Left ventricle myocardium superior (tissue), 1 donor: ENCODE measurements at places on chromosomes 11 and 22. TPM values are rescaled to one million over a fixed set of nuclear protein-coding genes. Genes with fewer than 3 reads are reported as not detected.

Gene APOBEC3H
- total RNA-seq = 0.40 TPM

DNA sequence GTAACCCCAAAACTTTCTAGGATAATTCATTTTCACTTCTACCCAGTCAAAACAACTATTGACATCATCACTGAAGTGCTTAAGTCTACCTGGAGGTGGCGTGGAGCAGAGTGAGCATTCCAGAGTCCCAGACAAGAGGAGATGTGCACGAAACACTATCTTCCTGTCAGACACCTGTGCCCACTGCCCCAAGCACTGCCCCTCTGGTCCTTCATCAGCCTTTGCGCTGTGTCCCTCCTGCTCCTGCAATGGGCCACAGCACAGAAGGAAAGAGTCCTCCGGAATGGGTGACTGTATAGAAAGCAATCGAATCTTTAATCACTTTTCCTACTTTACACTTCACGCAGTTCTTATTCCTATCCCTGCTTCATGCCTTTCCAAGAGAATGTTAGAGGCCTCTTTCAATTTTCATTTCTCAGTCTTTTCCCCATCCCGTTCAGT, 512 bp upstream of the GRIA4 start:
- no peak for DNase-seq

GRCh38 chr22:41001722-41002122, 50.5 kb downstream of the RBX1 start:
- DNase-seq = no peak

GRCh38 chr22:22825213-22825593, 62.4 kb upstream of the IGLL5 start:
- no peak for DNase-seq

GRCh38 chr11:116644201-116644940, 128.4 kb downstream of the BUD13 start:
- no peak for DNase-seq

GRCh38 chr11:85385547-85385946, 241.6 kb downstream of the DLG2 start:
- no peak for DNase-seq

DNA sequence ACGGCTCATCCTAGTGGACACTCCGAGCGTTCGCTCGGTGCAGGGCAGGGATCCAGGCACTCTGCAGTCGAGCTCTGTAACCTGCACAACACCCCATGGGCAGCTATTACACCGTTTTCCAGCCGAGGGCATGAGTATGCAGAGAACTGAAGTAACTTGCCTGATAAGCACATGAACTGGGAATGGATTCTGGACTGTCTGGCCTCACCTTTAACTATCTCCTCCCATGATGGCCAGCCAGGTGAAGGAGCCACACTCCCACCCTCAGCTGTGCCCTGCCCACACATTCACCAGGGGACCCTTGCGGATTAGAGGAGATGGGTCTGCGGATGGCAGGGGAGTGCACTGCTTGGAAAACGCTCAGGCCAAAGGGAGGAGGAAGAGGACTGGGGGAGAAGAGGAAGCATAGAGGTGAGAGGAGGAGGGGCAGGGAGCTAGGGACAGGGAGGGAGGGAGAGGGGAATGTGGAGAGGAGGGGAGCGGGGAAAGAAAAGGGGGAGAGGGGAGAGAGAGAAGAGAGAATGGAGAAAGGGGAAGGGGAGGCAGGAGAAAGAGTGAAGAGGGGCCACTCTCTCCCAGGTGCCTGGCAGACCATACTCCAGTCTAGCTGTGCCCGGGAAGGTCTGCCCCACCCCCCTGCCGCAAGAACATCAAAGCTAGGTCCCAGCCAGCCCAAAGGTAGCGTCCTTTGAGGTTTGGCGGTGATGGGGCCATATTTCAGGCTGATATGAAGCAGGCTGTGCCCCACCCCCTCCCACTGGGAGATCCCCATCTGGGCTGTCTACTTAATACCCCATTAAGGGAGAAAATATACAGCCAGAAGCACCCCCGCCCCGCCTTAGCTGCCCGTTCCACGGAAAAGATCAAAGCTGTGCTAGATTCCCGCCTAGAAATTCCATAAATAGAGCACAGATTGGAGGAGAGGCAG, 33.2 kb upstream of the TCF20 start:
- DNase-seq = no peak

DNA sequence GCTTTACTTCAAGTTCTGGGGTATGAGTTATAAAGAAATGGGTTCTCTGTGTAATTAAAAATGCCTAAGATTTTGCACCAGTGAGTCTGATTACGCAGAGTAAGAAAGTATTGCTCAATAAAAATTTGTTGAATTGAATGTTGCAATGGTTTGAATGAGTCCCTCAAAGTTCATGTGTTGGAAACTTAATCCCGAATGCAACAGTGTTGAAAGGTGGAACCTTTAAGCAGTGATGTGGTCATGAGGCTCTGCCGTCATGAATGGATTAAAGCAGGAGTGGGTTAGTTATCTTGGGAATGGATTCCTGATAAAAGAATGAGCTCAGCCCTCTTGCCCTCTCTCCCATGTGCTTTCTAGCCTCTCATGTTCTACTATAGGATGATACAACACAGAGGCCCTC, 52.6 kb upstream of the SESN3 start:
- DNase-seq = no peak

DNA sequence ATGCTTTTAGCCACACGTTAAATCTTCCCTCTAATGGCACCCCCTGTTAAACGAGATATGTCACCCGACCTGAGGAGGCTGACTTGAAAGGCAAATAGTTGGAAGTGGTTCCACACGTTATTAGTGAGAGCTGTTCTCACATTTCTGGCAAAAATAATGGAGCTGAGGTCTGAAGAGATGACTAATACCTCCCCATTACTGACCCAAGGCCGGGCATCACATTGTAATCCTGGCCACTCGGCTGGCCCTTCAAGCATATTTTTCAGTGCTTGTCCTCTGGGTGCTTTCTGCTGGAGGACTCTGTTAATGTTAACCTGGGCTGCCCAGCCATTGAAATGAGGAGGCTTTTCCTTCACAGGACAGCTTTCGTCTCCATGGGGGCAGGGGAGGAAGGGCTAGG, 260.0 kb upstream of the CADM1 start:
- DNase-seq = no peak

GRCh38 chr22:35023692-35024363, 42.1 kb upstream of the ISX start:
- peak; percentile 82 for DNase-seq

Gene SIDT2
- 20.4 TPM for total RNA-seq

Gene H19
- 738 TPM for total RNA-seq

DNA sequence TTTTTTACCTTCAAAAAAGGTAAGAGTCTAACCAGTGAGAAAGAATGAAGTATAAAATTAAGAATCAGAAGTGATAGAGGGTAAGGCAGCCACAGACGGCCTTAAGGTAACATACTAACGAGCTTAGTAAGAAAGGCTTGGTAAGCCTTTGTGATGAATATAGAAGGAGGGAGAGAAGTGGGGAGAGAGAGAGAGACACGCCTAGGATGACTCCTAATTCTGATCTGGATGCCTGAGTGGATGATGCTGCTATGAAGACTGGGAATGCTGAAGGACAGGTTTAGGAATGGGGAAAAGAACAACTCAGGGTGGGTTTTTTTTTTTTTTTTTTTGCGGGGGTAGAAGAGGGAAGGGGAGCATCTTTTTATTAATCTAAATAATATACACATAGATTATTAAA, 4.8 kb downstream of the FBXO3 start:
- no peak for DNase-seq

Gene TUB
- total RNA-seq = 22.3 TPM

DNA sequence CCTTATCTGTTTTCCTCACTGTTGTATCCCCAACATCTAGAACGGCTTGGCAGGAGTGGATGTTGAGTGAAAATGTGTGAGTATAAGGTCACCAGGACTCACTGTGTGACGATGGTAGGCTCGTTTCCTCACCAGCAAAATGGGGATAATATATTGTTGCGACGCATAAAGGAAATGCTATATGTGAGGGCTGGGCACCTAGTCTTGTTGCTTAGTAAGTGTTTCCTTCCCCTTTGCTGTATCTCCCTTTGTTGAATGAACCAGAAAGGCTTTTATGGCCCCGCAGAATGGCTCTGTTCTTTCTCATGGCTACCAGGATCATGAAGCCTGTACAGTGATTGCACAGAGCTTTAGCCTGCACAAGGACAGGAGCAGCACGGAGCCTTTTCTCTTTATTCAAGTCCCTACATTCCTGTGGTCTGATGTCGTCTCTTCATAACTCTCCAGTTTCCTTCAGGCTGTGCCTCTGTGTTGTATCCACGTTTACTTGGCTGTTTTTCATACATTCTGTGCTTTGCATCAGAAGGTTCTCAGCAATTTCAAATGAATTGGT, 5.4 kb downstream of the TNRC6B start:
- DNase-seq = no peak

Gene ACR
- total RNA-seq = not detected

Gene TMEM191B
- total RNA-seq = 0.59 TPM

DNA sequence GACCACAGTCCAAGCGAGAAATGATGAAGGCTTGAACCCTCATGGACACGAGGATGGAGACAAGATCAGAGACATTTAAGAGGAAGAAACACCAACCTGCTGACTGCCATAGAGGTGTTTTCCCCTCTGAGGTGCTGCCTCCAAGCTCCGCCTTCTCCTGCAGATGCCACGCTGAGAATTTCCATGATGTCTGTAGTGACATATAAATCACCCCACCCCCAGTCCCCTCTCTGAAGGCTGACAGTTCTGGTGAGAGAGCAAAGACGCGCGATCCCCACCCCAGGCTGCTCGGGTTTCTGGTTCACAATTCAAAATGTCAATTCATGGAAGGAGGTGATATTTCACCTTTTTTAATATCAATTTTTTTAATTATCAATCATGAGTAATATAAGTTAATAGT, 28.2 kb downstream of the LRRC32 start:
- no peak for DNase-seq

- no peak for DNase-seq
Measured at GRCh38 chr11:71562120-71562519, 3.2 kb upstream of the KRTAP5-10 start.

DNA sequence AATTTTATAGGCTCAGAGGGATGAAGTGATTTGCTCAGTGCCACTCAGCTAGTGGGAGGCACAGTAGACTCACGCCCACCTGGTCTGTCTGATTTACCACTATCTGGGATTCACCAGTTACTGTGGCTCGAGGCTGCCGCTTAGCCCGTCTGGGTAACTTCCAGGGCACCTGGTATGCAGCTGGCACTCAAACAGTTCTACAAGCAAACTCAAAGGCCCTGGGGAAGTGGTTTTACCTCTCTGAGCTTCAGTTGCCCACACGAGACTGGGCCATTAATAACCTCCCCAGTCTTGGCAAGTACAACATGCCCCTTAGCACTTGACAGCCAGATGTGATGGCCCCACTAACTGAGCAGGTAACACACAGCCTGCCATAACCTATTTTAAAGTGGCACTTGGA, 2.6 kb downstream of the GDPD5 start:
- no peak for DNase-seq

DNA sequence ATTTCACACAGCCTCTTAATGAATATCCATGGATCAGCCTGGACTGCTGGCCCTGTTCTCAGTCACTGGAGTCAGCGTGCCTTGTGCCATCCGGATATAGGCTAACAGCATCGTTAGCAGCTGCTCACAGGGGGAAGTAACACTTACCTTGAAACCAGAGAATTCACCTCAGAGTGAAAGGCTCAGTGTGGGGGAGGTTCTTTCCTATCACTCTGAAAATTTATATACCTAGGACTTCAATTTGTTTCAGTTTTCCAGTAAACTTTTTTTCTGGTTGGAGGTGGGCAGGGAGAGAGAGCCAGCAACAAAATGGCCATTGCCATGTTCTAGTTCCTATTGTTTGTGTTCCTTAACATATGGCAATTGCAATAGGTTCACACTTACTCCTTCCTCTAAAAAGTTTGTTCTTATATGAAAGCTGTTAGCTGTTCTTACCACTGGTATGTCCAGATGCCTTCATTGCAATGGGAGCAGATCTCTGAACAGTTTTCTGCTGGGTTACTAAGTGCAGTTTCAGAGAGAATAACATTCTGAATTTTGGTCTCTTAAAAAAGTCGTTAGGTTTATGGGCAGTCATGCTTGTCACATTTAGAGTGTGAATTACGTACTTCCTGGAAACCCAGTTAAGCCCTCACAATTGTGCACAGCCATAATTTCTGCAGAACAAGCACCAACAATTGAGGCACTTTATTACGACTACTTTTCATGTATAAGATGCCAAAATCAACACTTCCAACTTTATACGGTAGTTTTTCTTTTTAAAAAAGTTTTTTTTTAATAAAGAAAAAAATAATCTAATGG, 247.6 kb downstream of the CADM1 start:
- DNase-seq = no peak

DNA sequence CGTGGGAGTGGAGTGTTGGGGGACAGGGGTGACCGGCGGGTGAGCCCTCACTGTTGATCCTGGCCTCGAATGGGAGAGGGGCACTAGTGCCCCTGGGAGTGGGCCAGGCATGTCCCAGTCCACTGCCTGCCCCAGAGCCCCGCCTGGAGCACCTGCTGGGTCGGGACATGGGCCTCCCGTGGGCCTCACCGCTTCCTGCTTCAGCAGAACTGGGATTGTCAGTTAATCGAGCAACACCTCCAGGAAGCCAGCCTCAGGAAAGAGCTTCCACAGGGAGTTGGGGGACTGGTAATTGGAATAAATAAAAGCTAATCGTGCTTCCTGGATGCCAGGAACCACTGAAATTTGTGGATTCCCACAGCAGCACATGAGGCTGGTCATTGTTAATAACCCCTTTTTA, 43.8 kb downstream of the PARVB start:
- DNase-seq = no peak

DNA sequence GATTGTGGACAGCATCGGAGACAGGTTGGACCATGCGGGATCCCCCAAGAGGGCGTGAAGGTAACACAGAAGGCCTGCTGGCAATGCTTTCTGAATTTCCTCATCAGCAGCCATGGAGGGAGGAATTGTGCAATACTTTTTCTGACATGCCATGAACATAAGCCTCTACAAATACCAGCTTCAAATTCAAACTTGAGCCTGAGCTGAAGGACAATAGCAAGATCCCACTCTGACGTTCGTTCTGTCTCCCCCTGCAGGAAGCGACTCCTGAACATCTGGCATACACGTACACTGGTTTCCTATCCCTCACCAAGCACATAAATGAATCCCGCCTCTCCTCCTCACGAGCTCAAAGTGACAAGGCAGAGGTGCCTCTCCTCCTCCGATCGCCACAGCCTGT, 312.2 kb downstream of the BRD1 start:
- DNase-seq = no peak

GRCh38 chr22:43883012-43883661, 8.7 kb downstream of the PNPLA5 start:
- DNase-seq = no peak

- no peak for DNase-seq
Measured at GRCh38 chr22:28241656-28242290, 322.7 kb upstream of the PITPNB start.

Gene TRPC6
- total RNA-seq = 0.62 TPM

Gene FAM180B
- not detected for total RNA-seq

Gene MPZL2
- 11.8 TPM for total RNA-seq

Gene KCNJ11
- 29.2 TPM for total RNA-seq

Gene IL10RA
- total RNA-seq = 6.0 TPM

Gene OMP
- not detected for total RNA-seq

Gene GAS2L1
- total RNA-seq = 23.2 TPM

DNA sequence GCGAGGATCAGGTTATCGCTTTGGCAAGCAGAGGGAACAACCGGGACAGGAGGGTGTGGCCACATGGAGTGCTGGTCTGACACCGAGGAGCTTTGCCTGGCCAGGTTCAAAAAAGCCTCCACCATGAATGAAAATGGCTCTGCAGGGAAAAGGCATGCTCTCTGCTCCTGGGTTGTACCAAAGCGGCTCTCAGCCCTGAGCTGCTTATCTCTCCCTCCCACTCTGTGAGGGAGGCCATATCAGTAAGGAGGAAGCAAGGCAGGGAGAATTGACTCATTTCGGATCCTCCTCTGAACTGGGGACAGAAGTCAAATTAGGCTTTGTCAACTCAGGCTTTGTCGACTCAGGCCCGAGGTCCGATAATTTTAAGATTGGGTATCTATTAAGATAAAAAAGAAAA, 82.9 kb upstream of the CRTAM start:
- no peak for DNase-seq
